ENCODE measurements at places on chromosomes 3 and 15.

GRCh38 chr15:98333251-98333650, 315.1 kb upstream of the IGF1R start:
- no peak for DNase-seq

GRCh38 chr3:133152681-133153220, 114.6 kb downstream of the TMEM108 start:
- DNase-seq: no peak

- peak; percentile 76 for DNase-seq
Observed at GRCh38 chr3:139654637-139655365, 23.0 kb downstream of the NMNAT3 start.

- no peak for DNase-seq
Observed at GRCh38 chr3:164452707-164453106, 625.6 kb downstream of the SI start.

DNA sequence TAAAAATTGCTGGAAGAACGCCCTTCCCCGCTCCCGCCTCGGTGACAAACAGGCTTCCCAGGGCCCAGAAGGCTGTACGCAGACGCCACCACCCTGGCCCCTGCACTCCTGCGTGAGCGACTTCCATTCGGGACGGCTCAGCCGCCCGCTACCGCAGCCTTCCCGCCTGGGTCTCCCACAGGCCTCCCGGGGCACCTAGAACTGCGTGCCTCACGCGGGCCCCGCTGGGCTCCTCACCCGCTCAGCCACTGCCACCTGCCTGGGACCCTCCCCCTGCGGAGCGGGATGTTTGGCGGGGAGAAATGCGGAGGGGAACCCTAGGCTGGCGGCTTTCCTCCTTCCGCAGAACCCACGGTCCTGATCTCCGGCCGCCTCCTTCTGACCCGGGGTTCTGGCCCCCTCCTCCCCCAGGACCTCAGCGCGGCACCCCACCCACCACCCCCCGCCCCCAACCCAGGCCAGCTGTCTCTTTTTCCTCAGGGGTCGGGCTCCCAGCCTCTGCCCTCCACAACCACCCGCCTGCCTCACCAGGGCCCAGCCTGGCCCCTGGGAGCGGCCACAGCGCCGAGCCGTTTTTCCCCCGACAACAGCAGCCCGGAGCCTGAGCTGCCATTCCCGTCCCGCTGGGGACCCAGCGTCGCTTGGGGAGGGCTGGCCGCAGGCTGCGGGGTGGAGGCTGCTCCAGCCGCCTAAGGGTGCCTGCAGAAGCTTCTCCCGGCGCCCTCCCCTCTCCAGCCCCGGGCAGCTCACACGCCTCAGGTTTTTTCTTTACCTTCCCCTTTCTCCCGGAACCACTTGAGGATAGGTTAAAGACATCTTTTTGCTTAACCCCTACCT, 27.6 kb upstream of the RAB7A start:
- DNase-seq: peak; percentile 48

- no peak for DNase-seq
Observed at GRCh38 chr3:144361002-144361401, 389.4 kb downstream of the DIPK2A start.

DNA sequence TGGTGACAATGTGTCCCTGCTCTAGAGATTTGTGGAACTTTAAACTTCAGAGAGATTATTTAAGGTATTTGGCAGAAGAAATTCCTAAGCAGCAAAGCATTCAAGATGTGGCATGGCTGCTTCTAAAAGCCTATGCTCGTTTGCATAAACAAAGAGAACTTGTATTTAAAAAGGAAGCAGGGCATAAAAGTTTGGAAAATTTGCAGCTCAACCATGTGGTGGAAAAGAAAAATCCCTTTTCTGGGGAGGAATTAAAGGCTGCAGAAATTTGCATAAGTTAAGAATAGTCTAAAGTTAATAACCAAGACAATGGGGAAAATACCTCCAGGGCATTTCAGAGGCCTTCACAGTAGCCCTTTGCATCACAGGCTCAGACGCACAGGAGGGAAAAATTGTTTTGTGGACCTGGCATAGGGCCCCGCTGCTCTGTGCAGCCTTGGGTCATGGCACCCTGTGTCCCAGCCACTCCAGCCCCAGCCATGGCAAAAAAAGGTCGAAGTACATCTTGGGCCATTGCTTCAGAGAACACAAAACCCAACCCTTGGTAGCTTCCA, 1109.1 kb downstream of the OTOL1 start:
- DNase-seq: no peak

GRCh38 chr3:52001443-52001974, 5.8 kb upstream of the RPL29 start:
- peak; percentile 78 for DNase-seq

DNA sequence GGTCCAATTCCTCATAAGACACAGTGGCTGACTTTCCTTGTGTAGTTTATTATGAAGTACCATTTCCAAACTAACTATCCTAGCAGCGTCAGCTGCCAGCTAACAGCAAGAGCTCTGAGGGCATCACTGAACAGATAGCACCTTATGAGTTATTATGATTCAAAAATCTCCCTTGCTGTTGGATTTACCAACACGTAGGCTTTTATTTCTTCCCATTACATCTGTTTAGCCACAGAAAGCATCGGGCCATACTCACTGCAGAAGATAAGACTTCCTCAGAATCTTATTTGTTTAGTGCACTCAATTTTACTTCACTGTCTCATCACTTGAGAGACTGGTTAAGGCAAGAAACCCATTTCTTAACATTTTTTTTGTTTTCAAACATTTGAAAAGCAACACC, 16.2 kb downstream of the CLDN1 start:
- no peak for DNase-seq

DNA sequence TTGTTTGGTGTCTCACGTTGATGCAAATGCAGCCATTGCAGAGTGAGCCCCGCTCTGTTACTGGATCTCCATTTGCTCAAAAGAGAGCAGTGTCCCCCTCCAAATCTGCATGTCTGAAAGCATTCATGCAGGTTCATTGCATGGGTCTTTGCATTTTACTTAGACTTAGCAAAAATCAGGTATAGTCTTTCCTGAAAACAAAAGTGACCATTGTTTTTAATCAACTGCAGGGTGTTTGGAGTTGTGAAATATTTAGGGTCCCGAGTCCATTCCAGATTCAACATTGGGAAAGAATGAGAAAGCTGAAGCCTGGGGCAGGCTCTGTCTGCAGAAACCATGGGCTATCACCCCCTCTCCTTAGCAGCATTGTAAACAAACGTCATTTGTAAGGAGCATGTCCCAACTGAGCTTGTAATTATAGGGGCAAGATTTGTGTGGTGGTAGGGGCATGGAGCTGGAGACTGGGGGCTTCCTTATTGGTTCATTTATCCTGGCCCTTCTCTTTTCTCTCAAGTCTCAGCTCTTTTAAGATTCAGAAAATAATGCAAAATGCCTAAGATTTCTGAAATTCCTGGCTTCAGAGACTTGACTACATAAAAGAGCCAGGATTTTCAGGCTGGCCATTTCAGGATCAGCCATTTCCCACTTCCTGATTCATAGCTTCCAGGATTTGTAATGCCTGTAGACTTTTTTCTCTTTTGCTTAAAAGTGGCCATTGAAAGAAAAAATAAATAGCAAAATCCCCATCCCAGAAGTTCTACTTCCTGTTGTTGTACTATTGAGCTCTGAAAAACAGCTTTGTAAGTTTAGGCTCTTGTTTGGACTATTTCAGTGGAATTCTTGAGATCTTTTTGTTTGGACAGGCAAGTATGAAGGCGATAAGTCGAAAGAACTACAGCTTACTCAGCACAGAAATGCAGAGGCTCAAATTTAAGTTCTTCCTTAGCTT, 23.0 kb downstream of the IGF1R start:
- no peak for DNase-seq

DNA sequence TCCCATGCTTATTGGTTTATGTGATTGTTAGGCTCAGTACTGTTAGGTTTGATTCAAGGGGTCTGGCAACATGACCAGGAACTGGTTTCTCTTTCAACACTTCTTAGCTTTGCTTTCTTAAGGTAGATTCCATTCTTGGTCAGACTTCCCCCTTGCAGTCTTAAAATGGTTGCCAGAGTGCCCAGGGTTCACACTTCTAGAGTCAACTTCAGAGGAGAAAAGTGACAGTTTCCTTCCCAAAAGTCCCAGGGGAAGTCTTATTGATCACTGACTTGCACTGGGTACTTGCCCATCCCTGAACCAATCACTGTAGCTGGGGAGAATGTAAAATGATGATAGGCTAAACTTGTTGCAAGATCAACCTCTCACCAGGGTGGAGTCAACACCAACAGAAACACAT, 14.1 kb downstream of the MGLL start:
- no peak for DNase-seq
